ENCODE measurements at places on chromosomes 16 and 17.

- DNase-seq = no peak
Measured at GRCh38 chr17:6589266-6589946, 33.1 kb upstream of the PITPNM3 start.

DNA sequence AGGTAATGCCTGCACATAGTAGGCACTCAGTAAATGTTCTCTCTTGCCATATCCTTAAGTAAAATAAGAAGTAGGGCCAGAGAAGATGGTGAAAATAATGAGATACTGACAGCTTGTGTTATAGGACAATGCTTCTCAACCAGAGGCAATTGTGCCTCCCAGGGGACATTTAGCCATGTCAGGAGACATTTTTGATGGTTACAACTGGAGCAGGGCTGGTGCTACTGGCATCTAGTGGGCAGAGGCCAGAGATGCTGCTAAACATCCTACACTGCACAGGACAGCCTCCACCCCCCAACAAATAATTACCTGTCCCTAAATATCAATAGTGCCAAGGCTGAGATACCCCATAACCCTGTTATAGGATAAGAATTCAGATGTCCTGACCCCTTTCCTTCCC, 1.7 kb downstream of the RAD51D start:
- DNase-seq = no peak

DNA sequence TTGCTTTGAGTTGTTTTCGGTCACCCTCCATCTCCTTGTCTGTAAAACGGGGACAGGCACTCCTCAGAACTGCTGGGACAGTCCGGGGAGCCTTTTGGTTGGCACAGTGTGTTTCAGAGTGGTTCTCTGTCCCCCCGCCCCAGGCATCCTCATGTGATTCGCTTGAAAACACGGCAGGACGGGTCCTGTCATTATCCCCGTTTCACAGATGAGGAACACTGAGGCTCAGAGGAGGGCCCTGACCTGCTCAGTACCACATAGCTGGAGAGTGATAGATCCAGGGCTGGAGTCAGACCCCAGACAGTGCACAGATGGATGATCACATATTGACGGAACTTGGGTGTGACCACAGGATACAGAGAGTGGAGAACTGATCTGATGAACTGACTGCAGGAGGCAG, 13.5 kb upstream of the ADGRG1 start:
- no peak for DNase-seq

GRCh38 chr17:65531256-65532100, 30.0 kb downstream of the AXIN2 start:
- DNase-seq = peak; percentile 89

- DNase-seq = no peak
Measured at GRCh38 chr16:30555315-30556124, 2.7 kb downstream of the ZNF764 start.

GRCh38 chr16:52773026-52773425, 226.1 kb upstream of the TOX3 start:
- DNase-seq = no peak

- DNase-seq = no peak
Measured at GRCh38 chr17:27466376-27466742, 10.1 kb downstream of the KSR1 start.

DNA sequence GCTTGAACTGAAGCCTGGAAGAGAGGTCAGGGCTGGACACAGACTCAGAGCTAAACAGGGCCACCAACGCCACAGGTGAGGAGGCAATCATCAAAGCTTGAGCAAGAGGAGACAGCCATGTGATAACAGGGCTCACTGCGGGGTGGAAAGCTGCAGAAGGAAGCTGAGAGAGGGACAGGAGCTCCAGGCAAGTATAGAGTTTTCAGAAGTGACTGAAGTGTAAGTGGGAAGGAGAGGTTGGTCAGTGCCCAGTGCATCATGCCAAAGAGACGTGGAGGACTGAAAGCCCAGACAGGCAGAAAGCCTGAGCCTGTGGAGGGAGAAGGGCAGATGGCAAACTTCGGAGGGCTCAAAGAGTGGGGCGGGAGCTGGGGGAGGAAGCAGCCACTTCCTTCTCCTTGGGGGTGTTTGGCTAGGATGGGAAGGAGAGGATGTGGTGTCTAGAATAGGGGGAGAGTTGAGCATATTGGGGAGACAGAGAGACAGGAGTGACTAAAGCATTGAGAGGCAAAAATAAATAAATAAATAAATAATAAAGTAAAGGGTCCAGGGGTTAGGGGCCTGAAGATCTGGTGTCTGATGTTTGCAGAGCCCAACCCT, 2.6 kb downstream of the KIFC3 start:
- DNase-seq = no peak

DNA sequence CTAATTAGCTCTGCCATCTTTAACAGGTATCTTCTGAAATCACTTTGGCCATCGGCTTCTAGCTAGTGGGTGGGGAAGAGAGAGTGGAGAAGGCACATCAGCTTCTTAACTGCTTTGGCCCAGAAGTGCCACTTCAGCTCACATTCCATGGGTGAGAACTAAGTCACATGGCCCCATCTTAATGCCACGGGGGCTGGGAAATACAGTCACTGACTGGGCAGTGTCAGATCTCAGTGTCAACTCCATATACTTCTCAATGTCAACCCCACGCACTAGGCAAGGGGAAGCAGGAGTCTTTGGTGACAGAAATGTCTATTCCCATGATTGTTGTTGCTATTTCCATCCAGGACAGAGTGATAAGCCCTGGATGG, 29.4 kb downstream of the CCR7 start:
- DNase-seq = no peak

GRCh38 chr16:22648141-22648540, 137.4 kb downstream of the NPIPB5 start:
- DNase-seq = no peak

GRCh38 chr17:15220785-15221184, 44.3 kb downstream of the PMP22 start:
- DNase-seq = no peak

DNA sequence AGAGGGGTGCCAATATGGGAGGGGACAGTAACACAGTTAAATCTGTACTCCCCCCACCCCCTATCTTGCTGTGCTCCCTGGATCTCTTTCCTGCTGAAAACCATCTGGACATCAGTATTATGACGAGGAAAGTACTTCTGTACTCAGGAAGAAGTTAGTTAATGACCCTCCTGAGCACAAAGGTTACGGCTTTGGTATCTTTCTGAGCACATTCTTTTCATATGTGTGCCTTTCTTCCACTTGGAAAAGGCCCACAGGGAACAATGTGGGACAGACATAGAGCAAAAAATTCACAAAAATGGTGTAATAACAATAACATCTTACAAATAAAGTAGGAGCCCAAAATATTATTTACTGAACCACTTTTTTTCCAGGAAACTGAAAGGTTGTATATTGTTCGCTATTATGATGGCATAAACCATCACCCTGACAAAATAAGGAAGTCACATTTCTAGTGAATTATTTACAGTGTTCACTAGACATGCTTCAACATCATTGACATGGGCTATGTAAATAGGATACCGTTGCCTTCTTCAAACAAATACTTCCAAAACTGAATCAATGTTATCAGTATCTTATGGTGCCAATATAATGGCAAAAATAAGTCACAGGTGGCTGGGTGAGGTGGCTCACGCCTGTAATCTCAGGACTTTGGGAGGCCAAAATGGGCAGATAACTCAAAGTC, 5.5 kb downstream of the WIPI1 start:
- no peak for DNase-seq

- DNase-seq = no peak
Measured at GRCh38 chr17:6677158-6677831, 25.7 kb downstream of the C17orf100 start.

- peak; percentile 20 for DNase-seq
Measured at GRCh38 chr17:38352245-38353085, 821 bp downstream of the SOCS7 start.

Measured in right lung (tissue), 10 donors.